GM20000 (cell line): ENCODE measurements at places on chromosomes 7 and 10.
A peak's percentile ranks its signal among the peaks of the same experiment; 100 is the strongest.

GRCh38 chr10:89502549-89502948, 32.8 kb downstream of the SLC16A12 start:
- no peak for DNase-seq

DNA sequence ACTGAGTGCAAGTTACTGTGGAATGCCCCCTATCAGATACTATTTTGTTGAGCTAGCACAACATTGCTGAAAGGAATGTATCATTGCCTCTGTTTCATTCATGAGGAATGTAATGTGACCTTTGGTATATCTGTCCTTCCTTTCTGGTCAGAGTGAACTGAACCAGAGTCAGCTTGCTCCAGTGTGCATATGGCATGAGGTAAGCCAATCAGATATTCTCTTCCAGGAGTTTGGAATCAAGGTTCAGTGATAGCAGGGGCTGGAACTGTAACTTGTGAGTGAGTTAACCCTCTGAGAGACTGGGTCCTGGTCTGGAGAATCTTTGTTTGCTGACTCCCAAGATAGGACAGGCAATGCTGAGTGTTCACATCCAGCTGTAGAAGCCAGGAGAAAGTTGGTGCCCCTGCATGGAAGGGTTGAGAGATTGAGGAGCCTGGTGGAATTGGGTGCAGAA, 45.3 kb upstream of the OSBPL3 start:
- no peak for DNase-seq

DNA sequence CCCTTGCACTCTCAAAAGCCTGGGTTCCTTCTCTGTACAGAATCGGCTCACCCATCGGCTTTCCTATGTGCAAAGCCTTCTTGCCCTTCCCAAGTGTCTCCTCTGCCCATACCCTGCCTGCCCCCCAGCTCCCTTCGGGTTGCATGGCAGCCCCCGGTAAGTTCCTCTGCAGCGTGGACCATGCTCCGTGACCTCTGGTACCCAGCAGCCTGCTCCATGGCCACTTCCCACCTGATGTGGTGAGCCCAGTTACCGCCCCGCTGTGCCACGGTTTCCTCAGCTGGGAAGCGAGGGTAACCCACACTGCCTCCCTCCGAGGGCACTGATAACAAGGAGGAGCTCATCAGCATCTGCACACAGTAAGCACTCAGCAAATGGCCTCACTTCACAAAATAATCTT, 106.8 kb upstream of the DDC start:
- no peak for DNase-seq

DNA sequence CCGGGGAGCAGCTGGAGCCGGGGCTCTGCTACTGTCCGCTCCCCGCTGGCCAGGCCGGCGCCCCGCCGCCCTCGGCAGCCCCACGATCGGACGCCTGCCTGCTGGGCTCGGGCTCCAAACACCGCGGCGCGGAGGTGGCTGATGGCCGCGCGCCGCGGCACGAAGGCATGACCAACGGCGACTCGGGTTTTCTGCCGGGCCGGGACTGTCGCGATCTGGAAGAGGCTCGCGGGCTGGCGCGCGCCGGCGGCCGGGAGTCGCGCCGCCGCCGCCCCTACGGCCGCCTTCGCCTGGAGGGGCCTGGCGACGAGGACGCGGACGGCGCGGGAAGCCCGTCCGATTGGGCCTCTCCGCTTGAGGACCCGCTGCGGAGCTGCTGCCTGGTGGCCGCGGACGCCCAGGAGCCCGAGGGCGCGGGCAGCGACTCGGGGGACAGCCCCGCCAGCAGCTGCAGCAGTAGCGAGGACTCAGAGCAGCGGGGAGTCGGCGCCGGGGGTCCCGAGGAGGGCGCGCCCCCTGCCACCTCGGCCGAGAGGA, 570 bp downstream of the TBC1D12 start:
- peak; percentile 79 for DNase-seq

- no peak for DNase-seq
Observed at GRCh38 chr7:115054478-115055065, 132.7 kb downstream of the MDFIC start.

DNA sequence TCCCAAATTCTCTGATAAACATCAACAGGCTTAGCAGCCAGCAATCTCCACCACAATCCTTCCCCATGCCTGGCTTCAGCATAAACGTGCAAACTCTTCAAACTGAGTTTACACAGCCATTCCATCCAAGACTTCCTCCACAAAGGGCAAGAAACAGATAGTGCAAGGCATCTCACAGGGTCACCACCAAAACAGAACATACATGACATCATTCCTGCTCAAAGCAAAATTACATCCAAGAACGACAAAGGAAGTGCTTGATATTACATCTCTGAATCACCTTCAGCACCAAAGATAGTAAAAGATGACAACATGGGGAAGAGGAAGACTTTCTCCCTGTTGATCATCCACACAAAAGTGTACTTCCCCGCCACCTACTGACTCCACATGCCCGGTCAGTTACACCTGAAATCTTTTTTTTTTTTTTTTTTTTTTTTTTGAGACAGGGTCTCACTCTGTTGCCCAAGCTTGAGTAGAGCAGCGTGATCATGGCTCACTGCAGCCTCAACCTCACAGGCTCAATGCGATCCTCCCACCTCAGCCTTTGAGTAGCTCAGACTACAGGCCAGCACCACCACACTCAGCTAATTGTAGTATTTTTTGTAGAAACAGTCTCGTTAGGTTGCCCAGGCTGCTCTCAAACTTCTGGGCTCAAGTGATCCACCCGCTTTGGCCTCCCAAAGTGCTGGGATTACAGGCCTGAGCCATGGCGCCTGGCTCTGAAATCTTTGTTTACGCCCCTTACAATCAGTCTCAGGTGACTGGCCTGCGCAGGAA, 127.5 kb downstream of the PARD3 start:
- DNase-seq = no peak

DNA sequence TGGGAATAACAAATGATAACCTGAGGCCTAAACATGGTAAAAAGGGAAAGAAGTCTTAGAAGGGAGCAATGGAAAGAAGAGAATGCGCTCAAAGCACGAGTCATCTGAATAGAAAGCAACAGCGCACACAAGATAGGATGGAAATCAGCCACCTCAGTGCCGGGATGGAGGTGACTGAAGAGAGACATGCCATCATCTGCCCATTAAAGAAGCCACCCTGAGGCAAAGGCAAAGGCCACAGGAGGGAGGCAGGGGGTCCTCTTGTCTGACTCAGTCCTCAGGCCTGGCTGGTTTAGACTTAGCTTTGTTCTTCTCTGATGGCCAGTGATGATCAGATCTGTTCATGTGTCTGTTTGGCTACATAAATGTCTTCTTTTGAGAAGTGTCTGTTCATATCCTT, 180.6 kb downstream of the CHCHD3 start:
- no peak for DNase-seq

- no peak for DNase-seq
Observed at GRCh38 chr7:118389629-118390028, 165.1 kb downstream of the ANKRD7 start.

DNA sequence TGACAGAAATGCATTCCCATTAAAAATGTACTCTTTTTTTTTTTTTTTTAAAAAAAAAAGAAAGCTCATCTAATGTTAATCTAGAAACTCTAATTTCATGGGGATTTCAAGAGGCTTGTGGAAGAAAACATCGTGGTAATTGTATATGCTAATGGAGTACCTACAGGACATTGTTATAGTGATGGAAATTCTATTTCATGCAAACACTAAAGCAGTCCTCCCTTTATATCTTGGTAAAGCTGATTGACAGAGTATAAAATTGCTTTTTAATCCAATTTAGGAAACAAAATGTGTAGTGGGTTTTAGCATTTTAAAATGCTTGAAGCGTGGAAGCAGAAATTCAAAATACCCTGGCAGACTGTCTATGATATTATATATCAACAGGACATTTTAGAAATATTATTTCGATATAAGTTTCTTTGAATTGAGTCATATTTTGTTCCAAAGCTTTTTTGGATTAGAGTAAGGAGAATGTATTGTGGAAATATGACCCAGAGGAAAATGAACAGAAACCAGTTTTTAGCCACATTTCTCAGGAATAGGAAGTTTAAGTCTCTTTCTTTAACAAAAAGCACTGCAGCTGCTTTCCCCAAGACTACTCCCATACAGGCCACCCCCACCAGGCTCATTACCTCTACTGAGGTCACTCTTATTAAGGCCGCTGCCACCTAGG, 121.9 kb downstream of the WNT2 start:
- DNase-seq = no peak

GRCh38 chr10:29946953-29947700, 112.3 kb downstream of the JCAD start:
- no peak for DNase-seq

GRCh38 chr7:11951909-11952308, 119.9 kb upstream of the THSD7A start:
- no peak for DNase-seq

DNA sequence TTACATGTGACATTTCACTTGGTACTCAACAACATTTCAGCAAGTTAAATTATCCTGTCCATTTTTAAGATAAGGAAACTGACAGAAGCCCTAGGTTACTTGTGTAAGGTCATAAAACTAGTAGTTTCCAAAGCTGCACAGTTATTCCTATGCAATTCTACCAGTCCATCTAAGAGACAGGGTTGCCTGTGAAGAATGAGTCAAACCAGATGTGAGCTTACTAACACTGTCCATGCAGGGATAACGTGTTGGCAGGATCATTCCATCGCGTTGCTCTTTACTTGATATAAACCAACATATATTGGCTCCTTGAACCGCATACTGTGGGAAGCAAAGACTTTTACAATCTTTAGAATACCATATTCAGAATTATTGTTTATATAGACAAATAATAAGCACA, 280.9 kb upstream of the HGF start:
- no peak for DNase-seq

- DNase-seq = no peak
Observed at GRCh38 chr7:108201766-108202165, 71.6 kb upstream of the LAMB4 start.

DNA sequence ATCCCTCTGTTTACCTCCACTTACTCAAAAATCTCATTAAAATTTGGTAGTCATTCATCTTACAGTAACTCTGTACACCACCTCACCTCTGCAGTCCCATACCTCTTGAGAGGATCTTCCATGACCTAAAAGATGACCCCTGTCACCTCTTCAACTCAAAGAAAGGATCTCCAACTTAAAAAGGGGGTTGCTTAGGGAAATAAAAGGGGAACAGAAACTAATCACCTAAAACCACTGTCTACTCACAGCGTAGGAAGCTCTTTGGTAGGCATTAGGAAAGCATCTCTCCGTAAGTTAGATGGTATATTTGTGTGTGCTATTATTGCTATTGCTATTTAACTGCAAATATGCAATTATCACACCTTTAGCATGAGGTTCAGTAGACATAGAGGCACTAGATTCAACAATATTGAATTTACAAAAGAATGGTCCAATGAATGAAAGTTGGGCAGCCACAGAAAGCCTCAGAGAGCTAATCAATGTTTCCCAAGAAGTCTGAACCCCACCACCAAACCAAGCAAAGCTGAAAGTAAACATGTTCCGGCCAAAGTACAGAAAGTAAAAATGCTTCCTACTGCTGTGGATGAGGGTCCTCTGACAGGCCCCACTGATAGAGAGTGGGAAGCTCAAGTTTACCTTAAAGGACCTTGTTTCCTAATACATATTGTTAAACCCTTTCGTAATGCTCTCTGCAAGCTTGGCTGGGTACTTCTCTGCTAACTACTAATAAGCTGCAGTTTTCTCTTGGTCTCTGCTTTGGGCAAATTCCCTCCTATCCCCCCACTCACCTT, 105.8 kb downstream of the GRM8 start:
- no peak for DNase-seq

- DNase-seq = no peak
Observed at GRCh38 chr10:115948465-115948864, 324.5 kb downstream of the GFRA1 start.
